ENCODE measurements at places on chromosomes 1 and 21.

GRCh38 chr1:18938008-18938706, 18.3 kb downstream of the IFFO2 start:
- DNase-seq: no peak

DNA sequence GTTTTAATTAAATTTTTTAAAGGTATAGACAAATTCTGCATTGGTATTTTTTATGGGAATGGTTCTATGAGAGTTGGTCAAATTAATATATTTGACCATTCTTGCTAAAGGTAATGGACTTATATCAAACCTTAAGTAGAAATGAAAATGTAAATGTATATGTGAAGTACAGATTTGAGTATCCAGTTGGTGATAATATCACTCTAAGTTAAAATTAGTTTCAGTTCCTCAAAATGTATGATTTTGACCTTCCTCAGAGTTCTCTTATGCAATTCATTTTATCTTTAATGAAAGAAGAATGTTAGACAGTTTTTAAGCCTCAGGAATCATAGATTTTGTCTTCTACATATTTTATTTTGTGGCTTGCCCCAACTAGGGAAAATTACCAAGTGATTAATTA, 1291.5 kb upstream of the B3GALT2 start:
- DNase-seq: no peak

DNA sequence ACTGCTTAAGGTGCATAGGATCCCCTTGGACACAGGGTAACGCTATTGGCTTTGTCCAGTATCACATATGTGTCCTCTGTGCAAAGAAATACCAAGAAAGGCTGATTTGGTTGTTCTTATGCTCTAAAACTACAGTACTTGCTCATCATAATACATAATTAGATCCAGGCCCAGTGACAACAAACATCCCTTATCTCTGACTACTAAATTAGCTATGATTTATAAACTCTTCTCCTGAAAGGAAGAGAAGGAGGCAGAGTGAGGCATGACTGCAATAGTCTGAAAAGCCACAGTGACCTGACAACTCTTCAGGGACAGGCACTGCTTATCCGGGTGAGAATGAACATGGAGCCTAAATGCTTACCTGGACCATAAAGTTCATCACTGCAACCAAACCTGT, 30.7 kb downstream of the MGST3 start:
- no peak for DNase-seq

- DNase-seq: no peak
These were observed 57.4 kb downstream of the UCK2 start for GRCh38 chr1:165884690-165885304.

DNA sequence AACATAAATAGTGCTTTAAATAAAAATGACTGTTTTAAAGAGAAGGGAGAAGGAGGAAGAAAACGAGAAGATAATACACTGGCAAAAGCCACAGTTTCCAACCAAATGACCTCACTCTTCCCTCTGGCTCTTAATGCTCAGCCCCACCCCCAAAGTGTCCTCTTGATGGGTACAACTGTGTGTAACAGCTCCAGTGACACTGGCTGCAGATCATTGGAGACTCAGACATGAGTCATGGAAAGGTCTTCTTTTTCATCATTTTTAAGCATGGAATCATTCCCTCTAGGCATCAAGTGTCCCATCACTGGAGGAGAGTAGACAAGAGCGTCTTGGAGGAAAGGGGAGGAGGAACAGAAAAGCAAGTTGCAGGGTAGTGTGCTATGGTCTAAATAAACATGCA, 333.0 kb downstream of the PAPPA2 start:
- no peak for DNase-seq

- no peak for DNase-seq
These were observed 16.4 kb upstream of the CCDC190 start for GRCh38 chr1:162877412-162877811.

- no peak for DNase-seq
These were observed 2.4 kb upstream of the PEF1 start for GRCh38 chr1:31647106-31647505.

DNA sequence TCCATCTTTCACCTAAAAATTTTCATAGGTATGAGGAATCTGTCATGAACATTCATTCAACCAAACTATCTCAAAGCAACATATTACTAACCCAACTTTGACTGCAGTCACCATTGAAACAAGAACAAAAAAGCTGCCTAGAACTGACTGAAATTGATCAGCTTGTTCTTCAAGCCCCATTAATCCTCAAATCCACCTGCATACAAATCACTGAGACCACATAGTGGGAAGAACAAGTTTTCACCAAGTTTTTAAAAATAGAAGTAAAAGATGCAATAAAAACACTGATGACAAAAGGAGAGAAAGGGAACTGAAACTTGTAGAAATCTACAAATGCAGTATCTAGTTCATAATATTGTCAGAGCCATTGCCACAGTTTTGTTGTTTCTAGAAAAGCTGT, 6.1 kb downstream of the SORT1 start:
- no peak for DNase-seq

DNA sequence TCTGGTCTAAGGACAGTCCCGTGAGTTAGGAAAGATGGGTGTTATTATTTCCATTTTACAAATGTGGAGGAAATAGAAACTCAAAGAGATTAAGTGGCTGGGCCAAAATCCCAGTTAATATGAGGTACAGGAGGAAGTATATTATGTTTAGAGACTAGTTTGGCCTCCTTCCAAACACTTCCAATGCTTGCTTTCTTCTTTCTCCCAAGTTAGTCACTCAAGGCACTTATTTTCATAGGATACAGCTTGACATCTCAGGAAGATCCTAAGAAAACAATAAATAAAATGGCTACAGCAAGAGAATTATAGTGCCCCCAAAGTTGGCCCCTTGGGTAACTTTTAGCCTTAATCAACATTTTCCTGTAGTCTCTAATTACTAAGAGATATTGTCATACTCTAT, 47.5 kb upstream of the IPO9 start:
- no peak for DNase-seq

GRCh38 chr1:177800400-177801088, 169.3 kb downstream of the SEC16B start:
- DNase-seq: no peak

DNA sequence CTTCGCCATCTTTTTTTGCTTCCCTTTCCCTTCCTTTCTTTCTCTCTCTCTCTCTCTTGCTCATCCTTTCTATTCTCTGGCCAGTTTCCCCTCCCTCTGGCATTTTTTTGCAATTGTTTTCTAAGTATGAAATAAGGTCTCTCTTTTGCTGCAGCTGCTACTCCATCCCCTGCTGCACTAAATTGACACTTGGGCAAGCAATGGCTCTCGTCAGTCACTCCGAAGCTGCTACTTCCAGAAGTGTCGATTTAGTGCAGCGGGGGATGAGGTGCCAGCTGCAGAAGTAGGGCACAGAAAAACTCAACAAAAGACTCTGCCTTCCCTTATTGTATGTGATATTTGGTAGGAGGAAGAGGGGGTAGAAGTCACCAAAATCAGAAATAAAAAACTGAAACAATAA, 642.3 kb downstream of the RWDD3 start:
- DNase-seq: no peak

- DNase-seq: no peak
These were observed 642 bp upstream of the SLC16A1 start for GRCh38 chr1:112956544-112957132.

DNA sequence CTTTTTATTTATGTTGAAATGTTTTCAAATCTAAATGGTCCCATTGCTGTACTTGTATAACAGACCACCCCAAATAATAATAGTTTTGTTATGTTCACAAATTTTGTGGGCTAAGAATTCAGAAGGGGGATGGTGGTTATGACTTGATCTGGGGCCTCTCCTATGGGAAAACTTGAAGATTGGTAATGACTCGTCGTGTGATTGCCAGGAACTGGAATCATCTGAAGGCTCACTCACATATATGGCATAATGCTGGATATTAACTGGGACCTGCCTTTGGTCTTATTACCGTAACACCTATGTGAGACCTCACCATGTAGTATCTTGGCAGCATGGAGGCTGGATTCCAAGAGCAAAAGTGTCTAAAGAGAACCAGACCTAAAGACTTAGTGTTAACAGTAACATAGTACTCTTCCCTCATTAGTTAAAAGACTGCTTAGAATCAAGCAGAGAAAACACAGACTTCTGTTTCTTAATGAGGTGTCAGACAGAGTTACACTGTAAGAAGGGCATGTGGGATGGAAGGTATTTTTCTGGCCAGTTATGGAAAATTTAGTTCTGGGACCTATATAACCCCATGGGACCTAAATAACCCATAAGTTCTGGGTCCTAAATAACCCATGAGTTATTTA, 11.9 kb downstream of the LYPLAL1 start:
- DNase-seq: no peak

GRCh38 chr1:41371630-41372599, 10.7 kb downstream of the FOXO6 start:
- peak; percentile 90 for DNase-seq

GRCh38 chr21:42331660-42332059, 16.5 kb upstream of the TFF3 start:
- no peak for DNase-seq

- DNase-seq: no peak
These were observed 27.5 kb downstream of the RGL1 start for GRCh38 chr1:183832459-183832858.

GRCh38 chr1:151718666-151719065, 2.1 kb upstream of the CELF3 start:
- DNase-seq: no peak

DNA sequence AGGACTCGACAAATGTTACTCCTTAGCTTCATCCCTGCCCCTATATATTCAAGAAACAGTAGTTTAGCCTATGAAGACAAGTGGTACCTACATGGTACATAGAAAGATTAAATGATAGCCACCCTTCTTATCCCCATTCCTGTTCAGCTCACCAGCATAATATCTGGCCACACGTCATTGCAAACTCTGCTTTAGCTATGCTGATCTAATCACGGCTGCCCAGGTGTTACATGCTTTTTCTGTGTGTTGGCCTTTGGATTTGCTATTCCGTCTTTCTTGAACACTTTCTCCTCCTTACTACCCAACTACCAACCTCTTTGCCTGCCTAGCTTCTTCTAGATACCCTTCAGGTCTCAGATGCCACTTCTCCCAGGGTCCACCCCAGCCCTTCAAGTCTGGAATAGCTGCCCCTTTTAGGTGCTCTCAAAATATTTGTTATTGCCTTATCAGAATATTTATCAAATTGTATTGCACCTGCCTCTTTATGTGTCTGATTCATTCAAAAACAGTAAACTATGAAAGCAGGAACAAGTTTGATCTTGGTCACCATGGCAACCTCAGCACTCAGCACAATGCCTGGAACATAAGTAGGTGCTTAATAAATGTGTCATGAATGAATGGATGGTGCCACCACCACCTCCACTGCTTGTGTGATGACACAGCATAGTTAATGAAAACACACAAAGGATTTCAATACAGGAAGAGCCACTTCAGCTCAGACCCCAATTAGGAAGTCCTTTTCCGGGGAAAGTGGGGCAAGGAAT, 11.4 kb upstream of the DNASE2B start:
- no peak for DNase-seq

DNA sequence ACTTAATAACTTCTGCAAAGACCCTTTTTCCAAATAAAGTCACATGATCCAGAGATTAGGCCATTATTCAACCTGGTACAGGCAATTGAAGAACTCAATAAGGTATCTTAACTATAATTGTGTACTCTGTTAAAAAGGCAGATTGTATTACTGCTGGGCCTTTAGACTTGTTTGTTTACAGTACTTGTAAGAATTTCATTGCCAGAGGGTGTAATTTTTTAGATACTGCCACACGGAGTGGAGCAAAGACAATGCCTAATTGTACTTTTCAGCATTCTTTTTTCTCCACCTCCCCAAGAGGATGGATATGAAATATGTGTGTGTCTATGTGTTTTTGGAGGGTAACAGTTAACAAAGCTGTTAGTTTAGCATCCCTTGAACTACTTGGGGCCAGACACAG, 47.5 kb downstream of the HUNK start:
- no peak for DNase-seq

GRCh38 chr1:230086151-230086550, 19.1 kb downstream of the GALNT2 start:
- DNase-seq: no peak

- DNase-seq: peak; percentile 51
These were observed 16.4 kb downstream of the LDLRAD1 start for GRCh38 chr1:54001591-54001990.

- no peak for DNase-seq
These were observed 4.8 kb downstream of the CNTN2 start for GRCh38 chr1:205047764-205048231.

GRCh38 chr1:245953876-245954660, 553.0 kb downstream of the SMYD3 start:
- no peak for DNase-seq

GRCh38 chr1:34049994-34050393, 115.0 kb downstream of the CSMD2 start:
- DNase-seq: no peak

- no peak for DNase-seq
These were observed 63.6 kb upstream of the KIF26B start for GRCh38 chr1:245091171-245091621.

Measured in SHP77 (cell line).